ENCODE measurements at places on chromosomes 7 and 10.

GRCh38 chr10:123027861-123028260 is 19.1 kb downstream of the ACADSB start:
- DNase-seq: no peak

GRCh38 chr7:44134943-44135628 is 6.0 kb downstream of the MYL7 start:
- DNase-seq: no peak

- no peak for DNase-seq
Observed at GRCh38 chr7:139867847-139868246, 38.8 kb downstream of the TBXAS1 start.

- no peak for DNase-seq
Observed at GRCh38 chr10:78049851-78050250, 16.2 kb downstream of the RPS24 start.

GRCh38 chr10:66472156-66472555 is 453.7 kb upstream of the LRRTM3 start:
- DNase-seq: no peak

DNA sequence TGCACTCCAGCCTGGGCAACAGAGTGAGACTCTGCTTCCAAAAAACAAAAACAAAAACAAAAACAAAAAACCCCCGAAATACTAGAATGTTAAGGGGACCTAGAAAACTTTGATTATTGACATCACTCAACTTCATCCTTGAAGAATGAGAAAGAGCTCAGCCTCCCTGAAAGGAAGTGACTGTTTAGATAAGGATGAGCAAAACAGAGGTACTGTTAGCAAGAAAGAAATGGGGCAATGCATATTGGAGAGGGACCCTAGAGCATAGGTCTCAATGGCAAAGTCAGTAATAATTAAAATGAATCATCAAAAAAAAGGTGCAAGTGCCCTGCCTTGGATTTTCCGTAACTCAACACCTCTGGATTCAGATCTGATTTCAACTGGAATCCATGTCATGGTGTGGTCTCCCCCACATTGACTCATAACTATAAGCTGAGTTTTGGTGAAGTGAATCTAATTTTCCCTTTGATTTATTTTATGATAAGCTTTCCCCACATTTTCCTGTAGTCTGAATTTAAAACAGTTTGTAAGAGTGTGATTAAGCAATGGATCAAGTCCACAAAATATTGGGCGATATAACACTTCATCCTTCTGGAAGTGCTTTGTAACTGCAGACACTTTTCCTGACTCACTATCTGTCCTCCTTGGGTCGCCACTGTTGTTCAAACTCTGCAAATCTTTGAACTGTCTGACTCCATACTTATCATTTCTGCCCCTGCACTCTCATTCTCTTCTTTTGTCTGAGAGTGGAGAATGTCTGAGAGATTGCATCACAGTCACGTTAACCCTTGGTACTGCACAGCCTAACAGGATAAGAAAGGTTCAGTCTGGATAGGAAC is 224.8 kb upstream of the LYZL1 start:
- no peak for DNase-seq

DNA sequence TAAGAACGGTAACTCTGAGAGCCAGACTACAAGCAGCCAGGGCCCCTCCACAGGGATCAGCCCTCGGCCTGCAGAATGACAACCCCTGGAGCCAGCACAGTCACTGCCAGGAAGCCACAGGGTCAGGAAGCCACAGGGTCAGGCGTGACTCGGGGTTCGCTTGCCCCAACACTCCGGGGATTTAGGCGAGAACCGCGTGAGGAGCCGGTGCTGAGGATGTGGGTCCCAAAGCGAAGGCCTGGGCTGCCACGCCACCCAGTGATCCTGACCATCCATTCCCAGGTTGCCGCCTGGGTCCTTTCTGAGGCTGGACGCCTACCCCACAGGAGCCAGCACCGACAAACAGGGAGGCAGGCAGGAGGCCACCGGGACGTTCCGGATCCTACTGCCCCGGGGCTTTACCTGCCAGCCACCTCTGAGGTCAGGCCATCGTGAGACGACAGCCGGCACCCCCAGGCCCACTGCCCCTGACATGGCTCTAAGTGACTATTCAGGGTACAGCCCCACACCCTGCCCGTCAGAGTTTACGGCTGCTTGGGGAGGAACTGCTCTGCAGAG is 228.6 kb downstream of the ELFN1 start:
- no peak for DNase-seq

DNA sequence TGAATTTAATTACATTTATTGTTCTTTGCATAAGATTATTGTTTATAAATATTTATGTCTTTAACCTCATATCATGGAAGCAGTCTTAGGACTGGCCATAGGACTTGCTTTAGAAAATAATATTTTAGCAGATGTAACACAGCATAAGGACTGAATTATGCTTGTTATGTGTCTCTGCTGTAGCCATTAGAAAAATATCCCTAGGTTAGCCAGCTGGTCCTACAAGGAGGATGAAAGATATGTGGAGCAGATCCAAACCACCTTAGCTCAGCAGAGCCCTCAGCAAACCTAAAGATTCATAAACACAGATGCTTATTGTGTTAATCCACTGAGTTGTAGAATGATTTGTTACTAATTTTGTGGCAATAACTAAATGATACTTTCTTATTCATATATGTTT is 166.0 kb upstream of the COL1A2 start:
- DNase-seq: no peak

DNA sequence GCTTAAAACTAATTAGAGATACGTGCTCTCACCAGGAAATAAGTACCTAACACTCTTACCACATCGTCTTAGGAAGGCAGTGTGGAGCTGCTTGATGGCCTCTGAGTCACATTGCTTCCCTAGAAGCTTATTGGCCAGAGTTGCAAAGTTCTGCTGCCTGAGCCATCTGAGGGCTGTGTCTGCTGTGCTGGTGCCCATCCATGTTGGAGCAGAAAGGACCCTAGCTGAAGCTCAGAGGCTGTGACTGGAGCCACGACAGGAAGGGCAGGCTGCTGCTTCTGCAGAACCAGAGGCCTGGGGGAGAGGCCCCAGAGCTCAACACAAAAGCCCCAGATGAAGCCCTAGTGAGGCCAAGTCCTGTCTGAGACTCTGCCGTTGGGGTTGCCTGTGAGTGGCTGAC is 64.8 kb upstream of the IGFBP3 start:
- DNase-seq: no peak

- DNase-seq: no peak
Observed at GRCh38 chr10:132803416-132804210, 17.7 kb upstream of the NKX6-2 start.

GRCh38 chr7:21104124-21104500 is 317.4 kb upstream of the SP8 start:
- no peak for DNase-seq

GRCh38 chr7:20403331-20403730 is 72.6 kb downstream of the ITGB8 start:
- no peak for DNase-seq

GRCh38 chr7:50937727-50938126 is 155.0 kb upstream of the GRB10 start:
- DNase-seq: no peak

GRCh38 chr10:102017295-102017694 is 38.7 kb downstream of the ARMH3 start:
- DNase-seq: no peak

DNA sequence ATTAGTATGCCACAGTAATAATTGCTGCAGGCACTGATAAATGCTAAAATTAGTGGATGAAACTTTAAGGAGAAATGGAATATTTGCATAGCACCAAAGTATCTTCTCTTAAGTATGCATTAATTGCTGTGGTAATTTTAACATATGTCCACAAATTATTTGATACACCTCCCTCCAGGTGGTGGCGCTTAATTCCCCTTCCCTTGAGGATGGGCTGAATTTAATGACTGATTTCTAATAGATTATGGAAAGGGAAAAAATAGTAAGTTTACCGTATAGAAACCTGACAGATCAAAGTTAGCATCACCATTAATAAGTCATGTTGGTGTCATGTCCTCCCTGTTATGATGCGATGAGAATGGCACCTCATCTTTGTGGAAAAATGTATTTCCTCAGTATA is 519.2 kb downstream of the TFEC start:
- DNase-seq: no peak
